ENCODE measurements at places on chromosomes 7 and 10.

GRCh38 chr7:132469681-132470080 lies 106.6 kb downstream of the PLXNA4 start:
- DNase-seq: no peak

GRCh38 chr10:85665681-85666080 lies 700.9 kb downstream of the GRID1 start:
- no peak for DNase-seq

- no peak for DNase-seq
Measured at GRCh38 chr7:135147899-135148721, at the start of gene TMEM140. TMEM140 (plus strand) TSS chr7:135148072; CDS start chr7:135164442, 16,370 bp downstream.

DNA sequence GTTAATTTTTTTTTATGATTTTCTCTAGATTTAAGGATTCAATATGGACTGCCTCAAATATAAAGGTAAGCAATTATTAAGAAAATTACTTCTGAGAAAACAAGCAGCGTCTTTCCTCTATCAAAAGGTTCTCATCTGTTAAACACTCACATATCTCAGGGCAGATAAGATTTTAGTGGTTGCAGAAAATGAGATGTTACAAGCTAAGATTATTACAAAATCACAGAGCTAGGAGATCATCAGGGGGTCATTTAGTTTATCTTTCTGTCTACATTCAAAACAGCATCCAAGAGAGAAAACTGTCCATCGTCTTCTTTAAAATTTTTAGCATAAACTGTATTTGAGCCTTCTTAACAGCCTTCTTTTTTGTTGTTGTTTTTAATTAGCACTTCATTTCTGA lies 29.1 kb upstream of the RHOBTB1 start:
- DNase-seq: no peak

DNA sequence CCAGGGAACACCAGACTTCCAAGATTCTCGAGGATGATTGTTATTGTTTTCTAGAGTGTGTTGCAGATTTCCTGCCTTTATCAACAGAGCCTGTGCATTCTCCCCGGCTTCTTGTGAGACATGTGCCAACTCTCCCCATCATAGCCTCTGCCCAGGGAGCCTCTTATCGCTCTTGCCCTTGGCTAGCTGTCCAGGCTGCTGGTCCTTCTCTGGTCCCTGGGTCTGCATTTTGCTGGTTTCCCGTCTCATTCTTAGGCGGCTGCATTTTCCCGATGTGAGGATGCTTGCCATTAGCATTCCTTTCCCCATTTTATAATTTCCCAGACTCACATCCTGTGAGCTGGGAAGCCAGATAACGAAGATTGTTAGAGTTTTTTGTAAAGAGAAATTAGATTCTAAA lies 15.2 kb downstream of the SLC13A4 start:
- no peak for DNase-seq

DNA sequence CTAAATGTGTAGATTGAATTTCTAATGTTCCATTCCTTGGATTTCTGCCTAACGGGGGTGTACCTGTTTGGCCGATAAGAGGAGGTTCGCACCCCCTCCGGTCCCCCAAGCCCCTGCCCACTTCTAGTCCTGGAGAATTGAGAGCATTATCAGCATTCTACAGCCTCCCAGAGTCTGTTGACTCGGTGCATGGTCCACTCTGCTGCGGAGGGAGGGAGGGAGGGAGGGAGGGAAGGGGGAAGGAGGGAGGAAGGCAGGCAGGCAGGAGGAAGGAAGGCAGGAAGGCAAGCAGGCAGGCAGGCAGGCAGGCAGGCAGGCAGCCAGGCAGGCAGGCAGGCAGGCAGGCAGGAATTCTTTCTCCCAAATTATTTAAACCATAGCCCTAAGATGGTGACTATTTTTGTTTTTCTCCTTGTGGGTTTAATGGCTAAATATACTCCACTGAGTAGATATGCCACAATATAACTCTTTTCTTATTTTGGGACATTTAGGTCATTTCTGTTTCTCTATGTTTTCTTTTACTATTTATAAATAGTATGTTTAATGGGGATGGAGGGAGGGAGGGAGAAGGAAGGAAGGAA lies 69.5 kb upstream of the CHST15 start:
- no peak for DNase-seq

GRCh38 chr10:80454513-80455460 lies 677 bp downstream of the TSPAN14 start:
- peak; percentile 88 for DNase-seq

DNA sequence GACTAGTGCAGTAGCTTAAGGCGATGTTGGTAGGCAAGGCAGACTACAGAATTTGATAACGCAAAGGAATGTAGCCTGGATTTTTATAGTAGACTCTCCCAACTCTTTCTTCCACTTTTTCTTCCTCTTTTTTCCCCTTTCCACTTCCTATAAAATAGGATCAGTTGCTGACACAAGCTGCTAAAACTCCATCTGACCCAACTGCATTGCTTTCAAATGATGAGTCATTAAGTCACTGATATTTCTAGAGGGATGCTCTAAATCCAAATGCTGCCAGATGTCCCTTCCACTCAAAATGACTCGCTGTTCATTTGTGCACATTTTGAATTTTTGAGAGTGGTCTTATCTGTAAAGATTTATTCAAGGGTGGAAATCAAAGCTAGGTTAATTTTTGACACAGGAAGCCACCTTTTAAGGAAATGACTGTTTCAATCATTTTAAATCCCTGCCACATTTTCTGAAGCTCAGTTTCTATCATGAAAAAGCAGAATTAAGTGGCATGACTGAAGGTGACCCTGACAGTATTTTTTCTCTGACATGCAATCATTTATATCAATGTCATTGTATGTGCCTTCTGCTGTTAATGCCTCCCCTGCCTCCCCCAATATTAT lies 25.8 kb upstream of the SFMBT2 start:
- no peak for DNase-seq

DNA sequence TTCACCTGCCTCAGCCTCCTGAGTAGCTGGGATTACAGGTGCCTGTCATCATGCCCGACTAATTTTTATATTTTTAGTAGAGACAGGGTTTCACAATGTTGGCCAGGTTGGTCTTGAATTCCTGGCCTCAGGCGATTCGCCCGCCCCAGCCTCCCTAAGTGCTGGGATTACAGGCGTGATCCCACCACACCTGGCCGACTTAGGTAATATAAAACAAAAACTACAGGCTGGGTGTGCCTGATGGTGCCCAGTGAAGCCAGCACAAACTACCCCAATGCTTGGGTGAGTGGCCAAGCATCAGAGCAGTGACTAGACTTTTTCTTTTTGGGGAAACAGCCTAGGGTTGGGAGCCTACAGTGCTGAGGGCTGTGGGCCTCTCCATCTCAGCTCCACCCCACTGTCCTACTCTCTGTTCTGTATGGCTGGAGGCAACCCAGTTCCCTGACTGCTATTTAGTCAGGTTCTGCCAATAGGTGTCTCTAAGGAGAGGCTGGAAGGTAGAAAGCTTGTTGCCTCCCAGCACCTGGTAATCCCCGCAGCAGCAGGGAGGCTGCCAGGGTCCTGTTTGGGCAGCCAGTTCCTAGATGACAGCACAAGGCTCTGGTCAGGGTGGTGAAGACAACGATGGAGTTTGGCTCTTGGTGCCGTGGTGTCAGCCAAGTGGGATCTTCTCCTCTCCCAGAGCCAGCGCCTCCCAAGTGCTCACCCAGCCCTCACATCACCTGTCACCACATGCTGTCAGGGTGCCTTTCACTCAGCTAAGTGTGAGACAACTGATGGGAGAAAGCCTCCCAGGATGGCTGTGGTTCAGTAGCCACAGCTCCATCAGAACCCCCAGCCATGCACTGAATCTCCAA lies 10.4 kb upstream of the NACAD start:
- no peak for DNase-seq

- no peak for DNase-seq
Measured at GRCh38 chr7:80499350-80499953, 12.4 kb downstream of the GNAT3 start.

- DNase-seq: peak; percentile 20
Measured at GRCh38 chr7:4085937-4086691, 596.0 kb upstream of the FOXK1 start.

GRCh38 chr10:21363092-21363730 lies 162.3 kb downstream of the SKIDA1 start:
- no peak for DNase-seq

GRCh38 chr10:82564353-82565196 lies 689.6 kb downstream of the NRG3 start:
- DNase-seq: no peak

DNA sequence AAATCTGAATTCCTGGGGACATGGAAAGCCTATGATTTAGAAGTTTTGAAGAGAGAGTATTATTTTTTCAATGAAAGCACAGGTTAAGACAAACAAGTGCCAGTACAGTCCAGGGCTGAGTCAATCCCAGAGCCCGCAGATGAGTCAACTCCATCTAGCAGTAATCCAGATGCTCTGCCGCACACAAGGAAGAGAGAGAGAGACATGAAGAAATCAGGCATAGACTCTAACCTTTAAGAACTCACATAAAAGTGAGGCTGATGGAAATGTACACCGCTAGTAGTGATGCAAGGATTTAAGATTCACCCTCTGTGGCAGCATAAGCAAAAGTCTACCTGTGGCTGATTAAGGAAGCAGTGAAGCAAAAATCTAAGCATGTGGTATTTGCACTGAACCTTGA lies 651.5 kb downstream of the TNS3 start:
- DNase-seq: no peak

DNA sequence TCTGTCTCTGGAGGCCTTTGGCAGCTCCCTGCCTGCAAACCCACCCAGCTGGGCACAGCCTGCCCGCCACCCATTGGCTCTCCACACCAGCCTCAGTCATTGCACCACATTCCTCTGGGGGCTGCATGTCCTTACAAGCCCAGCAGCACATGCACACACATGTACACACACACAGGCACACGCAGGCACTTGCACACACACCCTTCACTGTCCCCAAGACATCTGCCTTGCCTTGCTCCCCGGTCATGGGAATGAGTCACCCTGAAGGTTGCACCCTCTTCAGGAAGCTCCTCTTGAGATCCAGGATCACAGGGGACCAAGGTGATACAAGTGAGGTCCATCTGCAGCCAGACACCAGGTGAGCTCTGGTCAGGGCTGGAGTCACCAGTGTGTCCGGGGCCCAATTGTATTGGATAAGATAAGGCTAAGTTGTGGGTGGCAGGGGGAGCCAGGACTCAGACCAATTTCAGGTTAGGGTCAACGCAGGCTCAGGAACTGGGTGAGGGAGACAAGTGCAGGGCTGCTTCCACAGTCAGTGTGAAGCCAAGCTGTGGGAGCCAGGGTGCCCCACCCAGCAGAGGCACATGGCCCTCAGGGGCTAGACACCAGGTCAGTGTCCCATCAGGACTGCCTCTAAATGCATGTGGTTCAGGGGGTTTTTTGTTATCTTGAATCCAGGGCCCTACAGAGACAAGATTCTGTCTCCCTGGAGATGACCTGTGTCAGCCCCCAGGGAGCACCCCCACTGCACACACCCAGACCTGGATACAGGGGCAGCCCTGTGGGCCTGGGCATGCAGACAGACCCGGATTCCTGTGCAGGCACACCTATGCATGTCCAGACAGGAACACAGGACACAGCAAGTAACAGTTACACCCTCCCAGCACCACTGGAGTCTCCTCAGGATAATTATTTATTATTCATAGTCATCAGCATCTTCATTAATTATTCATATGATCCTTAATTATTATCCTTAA lies 33.8 kb downstream of the KCNH2 start:
- DNase-seq: peak; percentile 49

DNA sequence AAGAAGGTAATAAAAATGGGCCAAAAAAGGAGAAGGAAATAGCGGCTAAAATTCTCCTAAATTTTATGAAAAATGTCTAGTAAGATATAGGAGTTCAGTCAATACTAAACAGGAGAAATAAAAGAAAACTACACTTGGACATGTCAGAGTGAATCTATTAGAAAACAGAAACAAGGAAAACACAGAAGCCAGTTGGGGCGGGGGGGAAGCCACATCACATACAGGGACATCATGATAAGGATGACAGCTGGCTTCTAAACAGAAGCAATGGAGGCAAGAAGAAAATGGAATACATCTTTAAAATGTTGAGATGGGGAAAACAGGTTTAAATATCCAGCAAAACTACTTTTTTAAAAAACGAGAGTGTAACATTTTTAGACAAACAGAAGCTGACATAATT lies 77.8 kb downstream of the CUBN start:
- DNase-seq: no peak

DNA sequence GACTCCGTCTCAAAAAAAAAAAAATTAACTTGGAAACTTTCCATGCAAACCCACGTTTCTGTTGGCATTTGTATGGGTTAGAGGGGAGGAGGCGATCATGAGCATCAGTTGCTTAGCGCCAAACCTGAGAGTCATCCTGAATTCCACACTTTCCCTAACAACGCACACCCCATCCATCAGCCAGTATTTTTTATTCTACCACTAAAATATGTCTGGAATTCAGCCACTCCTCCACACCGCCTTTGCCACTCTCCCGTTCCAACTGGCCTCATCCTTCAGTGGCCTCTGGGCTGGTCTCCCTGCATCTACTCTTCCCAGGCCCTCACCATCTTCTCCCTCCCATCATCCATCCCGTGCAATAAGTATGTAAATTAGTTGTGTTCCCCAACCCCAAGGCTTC lies 4.7 kb upstream of the LMBR1 start:
- DNase-seq: no peak

DNA sequence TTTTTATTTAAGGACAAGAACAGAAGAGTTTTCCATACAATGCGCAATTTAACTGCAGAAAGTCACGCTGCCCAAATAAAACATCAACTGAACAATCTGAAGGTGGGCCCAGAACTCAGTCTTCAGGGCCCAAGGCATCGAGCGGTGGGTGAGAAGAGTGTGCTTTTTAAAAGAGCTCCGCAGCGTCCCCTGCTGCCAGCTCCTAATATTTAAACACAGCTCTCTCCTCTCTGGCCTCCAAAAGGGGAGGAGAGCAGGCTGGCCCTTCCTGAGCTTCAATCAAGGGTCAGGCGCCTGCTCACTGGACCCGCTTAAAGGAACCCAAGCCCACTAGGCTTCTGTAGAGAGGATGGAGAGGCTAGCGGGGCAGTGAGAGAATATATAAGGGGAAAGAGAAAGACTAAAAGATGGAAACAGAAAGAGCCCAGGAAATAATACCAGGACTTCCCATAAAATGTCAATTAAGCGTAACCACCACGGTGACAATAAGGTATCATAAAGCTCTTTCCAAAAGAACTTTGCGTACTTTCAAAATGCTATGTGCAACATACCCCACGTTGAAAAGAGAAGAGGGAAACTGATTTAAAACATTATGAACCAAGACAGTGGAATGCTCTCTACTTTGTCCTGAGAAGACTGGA lies 2.8 kb downstream of the FAM53B start:
- DNase-seq: peak; percentile 93

DNA sequence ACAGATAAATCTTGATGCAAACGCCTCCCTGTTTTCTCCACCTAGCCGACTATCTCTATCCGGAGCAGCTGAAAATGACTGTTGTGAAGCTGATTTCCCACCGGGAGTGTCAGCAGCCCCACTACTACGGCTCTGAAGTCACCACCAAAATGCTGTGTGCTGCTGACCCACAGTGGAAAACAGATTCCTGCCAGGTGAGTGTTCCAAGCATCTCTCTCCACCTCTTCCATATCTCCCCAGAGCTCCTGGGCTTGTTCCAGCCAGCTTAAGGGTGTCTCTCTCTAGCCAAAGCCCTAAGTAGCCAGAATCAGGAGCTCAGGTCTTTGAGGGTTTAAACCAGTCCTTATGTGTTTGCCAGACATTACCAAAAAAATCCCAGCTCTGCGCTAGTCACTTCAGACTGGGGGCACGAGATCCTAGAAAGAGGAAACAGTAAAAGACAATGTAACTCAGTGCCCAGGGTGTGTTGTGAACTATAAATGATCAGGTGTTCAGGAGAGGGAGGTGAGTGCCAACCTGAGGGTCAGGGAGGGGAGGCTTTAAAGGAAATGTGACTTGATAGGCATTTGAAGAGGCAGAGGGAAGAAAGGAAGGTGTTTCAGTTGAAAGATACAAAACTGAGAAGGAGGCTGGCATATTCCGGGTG lies 4.4 kb downstream of the PLAU start:
- no peak for DNase-seq

GRCh38 chr10:102419269-102420180 lies 940 bp upstream of the PSD start:
- DNase-seq: peak; percentile 89

Data from cardiac septum (tissue), 1 donor.